ENCODE measurements at places on chromosomes 5 and 9.

DNA sequence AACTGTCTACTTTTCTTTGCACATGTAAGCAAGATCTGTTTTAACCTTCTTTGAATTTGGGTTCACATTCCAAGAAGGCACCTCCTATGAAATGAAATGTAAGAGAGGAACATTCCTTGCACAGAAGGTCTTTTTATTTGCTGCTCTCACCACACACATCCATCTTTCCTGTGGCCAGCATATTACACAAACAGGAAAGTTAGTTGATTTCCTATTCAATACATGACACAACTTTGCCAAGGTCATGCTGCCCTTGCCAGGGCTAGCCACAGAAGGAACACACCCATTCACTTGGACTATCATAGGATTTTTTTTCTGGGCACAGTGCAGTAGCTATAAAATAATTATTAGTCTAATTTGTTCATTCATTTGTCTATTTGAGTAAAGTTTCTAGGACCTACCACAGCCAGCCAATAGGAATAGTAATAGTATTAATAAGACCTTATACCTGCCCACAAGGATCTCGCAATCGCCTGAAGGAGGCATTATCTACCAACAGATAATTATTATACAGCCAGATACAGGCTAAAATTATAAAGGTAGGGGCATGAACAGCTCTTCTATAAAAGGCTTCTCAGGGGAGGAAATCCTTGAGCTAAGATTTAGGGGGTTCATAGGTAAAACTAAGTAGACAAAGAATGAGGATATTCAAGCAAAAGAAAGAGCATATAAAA lies 78.1 kb upstream of the NREP start:
- DNase-seq = no peak

GRCh38 chr9:120870206-120870605 lies 6.8 kb downstream of the PHF19 start:
- DNase-seq = no peak

GRCh38 chr5:60597572-60598320 lies 102.2 kb downstream of the DEPDC1B start:
- peak; percentile 20 for DNase-seq

GRCh38 chr5:102713682-102714231 lies 41.3 kb upstream of the PAM start:
- DNase-seq = peak; percentile 18

- DNase-seq = peak; percentile 65
Measured at GRCh38 chr5:169064093-169064492, 236.8 kb downstream of the SLIT3 start.

DNA sequence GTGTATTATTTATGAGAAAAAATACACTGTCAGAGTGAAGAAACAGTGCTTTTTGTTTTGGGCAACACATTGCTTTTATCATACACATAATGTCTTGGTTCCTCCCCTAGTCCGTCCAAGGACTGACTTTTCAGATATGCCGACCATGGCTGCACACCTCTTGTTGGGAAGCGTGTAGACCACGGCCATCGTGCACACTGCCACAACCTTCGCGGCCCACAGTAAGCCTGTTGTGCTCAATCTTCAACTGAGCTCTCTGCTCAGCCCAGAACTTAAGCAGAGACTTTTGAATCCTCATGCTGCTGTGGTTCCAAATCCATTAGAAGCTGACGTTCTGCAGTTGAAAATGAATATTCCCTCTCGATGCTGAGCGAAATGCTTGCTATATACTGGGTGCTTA lies 157.6 kb upstream of the IRX2 start:
- no peak for DNase-seq

DNA sequence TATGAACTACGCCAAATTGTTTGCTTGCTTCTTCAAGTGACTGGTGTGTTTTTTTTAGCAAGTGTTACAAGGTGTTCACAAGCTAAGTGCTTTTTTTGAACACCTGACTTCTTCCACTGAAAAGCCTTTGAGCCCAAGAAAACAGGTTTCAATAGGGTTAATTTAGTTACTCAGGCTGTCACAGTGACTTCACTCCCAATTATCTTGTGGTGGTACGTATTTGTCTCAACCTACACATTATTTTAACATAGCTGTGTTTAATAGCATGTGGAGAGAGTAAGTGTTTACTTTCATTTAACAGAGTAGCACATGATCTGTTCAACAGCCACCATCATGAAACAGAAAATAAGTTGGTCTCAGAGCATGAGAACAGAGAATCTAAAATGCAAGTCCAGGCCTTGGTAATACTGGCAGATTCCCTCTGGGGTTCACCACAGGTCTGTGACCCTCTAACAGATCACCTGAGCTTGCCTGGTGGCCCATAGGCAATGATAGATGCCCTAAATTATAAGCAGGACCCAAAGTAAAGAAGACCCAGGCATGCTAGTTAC lies 267.7 kb upstream of the SMARCA2 start:
- no peak for DNase-seq

DNA sequence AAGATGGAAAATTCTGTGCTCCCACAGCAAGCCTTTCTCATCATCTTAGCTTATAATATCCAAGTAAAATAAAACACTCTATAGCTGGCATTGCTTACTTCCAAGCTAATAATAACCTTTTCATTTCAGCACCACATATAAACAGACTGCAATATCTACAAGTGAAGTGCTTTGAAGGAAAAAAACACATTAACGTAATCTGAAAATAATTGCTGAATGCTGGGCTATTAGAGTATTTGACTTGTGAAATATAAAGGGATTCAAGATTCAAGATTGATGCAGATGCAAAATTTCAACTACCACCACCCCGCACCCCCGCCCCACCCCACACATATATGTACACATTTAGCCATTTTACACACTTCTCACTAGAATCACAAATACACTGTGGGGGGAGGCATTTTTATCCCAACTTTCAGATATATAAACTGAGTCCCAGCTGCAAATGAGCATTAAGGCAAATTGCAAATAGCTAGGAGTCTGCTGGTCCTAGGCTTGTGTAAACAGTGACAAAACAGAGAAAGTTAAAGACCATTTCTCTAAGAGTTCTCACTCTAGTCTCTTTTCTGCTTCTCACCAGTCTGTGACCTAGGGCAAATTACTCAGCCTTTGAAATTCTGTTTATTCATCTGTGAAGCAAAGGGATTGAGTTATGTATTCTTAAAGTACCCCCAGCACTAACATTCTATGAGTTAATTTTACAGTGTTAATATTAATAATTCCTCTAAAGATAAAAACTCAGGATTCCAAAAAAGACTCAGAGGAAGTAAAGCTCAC lies 489.4 kb downstream of the PRELID2 start:
- DNase-seq = peak; percentile 22

- no peak for DNase-seq
Measured at GRCh38 chr9:134617836-134618162, 23.8 kb upstream of the COL5A1 start.

DNA sequence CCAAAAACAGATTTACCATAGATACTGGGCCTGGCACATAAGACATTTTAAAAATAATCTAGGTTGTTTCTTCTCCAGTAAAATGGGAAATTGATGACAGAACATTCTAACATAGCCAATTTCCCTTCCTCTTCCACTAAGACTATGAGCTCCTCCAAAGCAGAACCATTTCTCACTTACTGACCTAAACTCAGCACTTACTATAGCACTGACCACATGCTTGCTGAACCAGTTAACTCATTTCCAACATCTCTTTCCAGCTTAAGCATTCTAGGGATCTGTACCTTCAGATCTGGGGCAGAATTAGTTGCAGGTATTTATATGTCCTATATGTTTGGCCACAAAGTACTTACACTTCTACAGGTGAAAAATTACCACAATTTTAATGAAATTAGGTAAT lies 58.9 kb downstream of the TTC39B start:
- DNase-seq = no peak

DNA sequence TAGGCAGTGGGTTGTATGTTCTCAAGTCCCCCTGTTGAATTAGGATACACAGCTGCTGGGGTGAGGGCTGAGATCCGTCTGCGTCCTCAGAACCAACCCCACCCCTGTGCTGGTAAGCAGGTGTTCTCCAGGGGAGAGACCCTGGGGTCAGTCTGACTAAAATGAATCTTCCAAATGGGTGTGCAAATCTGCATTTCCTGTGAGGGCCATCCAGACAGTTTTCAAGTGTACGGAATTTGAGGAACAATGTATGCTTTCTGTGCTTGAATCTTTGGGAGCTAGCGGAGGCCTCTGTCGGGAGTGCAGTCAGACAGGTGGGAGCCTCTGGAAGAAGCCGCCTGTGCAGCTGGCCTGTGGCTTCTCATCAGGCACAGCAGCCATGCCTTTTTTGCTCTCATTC lies 122.9 kb downstream of the MACROH2A1 start:
- no peak for DNase-seq

- DNase-seq = peak; percentile 2
Measured at GRCh38 chr9:113012492-113012891, 500 bp upstream of the ZNF883 start.

GRCh38 chr5:83265318-83265717 lies 188.0 kb downstream of the XRCC4 start:
- DNase-seq = no peak

DNA sequence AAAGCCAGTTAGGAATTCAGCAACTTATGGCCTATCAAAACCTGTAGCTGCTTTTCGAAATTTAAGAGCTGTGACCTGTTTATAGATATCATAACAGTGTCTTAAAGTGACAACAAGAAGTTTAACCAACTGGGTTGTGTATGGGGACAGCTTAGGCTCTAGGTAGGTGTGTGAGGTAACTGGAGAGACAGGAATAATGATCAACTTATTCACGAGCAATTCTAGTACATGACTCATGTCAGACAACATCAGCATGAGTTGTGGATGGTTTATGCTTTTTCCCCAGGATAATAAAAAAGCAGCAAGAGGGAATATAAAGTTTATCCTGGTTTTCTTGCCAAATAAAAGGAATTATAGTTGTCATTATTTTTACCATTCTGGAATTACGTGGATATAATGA lies 88.6 kb downstream of the GDNF start:
- peak; percentile 24 for DNase-seq

DNA sequence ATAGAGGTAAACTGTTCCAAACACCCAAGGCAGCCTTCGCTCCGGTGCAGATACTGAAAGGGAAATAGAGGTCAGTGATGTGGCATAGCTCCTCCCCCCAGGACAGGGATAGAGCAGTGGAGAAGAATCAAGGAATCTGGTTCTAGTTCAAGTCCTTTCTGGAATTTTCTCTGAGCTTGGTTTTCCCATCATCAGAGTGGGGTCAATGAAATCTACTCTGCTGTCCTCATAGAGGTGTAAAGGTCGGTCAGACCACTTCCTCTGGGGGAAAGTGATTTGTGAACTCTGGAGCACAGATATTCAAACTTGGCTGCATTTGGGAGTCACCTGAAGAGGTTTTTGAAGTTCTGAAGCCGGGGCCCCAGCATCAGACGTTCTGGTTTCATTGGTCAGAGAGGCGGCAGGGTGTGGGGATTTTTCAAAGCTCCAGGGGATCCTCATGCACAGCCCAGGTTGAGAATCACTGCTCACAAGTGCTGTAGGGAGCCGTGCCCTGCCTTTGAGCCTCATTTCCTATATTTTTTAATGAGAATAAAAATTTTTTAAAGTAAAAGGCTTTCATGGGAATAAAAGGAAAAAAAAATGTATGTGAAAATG lies 105.7 kb upstream of the RAD23B start:
- DNase-seq = no peak

- no peak for DNase-seq
Measured at GRCh38 chr5:178403956-178404600, 171.5 kb upstream of the PHYKPL start.

GRCh38 chr9:33452828-33453271 lies 5.5 kb upstream of the AQP3 start:
- DNase-seq = peak; percentile 89

- DNase-seq = no peak
Measured at GRCh38 chr5:173392-174290, 17.7 kb upstream of the LRRC14B start.

- DNase-seq = no peak
Measured at GRCh38 chr9:135776893-135777622, 75.1 kb downstream of the KCNT1 start.

DNA sequence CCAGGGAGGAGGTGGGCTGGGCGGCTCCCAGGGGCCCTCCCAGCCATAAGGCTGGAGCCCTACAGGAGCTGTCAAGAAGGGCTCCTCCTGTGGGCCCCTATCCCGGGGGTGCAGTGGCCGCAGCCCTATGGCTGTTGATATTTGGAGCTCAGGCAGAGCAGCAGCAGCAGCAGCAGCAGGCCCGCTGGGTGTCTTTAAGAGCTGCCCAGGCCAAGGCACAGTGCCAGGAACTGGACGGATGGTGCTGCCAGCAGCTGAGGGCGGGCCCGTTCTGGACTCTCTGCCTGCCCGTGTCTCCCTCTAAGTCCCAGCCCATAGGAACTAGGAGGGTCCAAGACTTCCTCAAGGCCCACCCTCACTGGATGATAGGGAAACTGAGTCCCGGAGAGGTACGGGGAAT lies 3.6 kb downstream of the AK1 start:
- DNase-seq = peak; percentile 23

DNA sequence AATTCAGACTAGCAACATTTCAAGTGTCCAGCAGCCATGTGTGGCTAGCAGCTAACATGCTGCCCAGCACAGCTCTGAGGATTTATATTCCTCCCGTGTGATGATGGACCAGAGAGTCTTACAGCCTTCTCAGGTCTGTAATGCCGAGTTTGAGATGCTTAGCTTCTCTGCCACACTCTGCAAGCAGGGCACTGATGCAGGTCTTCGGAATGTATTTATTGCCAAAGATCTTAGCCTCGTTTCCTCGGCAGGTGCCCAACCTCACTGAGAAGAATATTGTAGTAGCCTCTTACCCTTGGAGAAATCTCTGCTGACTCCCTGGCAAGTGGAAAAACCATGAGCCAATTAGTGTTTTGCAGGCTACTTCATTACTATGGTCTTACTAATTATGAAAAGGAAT lies 3.7 kb upstream of the RAI14 start:
- DNase-seq = peak; percentile 38

DNA sequence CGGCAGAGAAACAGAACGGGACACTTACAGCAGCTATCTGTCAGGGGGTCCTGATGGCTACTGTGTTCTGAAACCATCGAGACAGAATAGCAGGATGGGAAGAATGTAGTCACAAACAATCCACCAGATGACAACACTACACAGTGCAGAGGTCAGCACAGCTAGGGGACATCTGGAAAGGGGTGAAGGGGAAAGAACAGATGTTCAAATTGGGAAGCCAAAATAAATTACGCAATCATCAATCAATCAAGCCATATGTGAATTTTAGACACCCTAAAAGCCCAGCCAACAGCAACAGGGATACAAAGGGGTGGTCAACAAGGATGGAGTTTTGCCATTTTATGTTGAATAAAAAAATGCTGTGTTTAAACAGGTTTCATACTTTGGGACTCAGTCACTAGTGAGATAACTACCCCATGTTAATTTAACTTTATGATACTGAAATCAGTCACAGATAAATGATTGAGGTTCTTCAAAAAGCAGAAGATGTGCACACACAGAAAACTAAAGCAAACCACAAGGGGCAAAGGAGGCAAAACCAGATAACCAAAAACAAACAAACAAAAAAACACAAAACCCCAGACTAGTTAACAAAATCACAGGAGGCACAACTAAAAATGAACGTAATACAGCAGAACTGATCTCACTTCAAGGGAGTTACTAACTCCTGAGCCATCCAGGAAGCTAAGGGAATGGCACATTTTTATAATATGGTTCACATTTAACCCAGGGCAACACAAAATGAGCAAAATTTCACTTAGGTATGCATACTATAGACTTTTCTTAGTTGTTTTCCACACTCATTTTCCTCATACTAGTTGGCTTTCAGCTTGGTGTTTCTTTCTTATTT lies 65.9 kb downstream of the HABP4 start:
- peak; percentile 48 for DNase-seq
